ENCODE measurements at places on chromosomes 11 and 22.

DNA sequence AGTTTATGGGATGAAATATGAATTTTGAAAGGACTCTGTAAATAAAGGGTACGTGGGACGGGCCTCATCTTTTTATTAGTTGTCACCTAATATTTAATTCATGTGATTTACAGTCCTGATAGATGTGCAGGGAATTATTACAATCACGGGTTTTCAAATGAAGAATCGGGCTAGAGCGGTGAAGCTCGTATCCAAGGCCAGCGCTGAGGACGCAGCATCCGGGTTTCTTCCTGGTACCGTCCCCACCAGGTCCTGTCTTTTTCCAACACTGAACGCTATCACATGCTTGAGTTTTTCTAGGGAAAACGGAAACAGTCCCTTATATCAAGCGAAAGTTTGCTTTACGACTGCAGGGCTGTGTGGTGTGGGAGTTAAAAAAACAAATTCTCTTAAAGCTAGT lies 787 bp downstream of the SMDT1 start:
- no peak for DNase-seq

DNA sequence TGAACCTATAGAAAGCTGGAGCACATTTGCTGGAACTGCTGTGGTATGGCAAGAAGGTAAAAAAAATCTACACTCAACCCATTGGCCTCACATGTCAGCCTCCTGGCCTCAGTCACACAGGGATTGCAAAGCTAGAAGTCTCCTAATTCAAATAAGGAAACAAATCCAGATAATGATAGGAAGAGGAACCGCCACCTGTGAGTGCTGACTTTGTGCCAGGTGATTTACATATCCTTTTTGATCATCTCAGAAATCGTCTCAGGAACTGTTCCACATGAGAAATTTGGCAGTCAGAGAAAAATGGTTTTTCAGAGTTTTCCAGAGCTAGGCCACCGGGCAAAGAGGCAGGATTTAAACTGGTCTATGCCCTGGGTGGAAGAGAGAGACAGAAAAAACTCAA lies 986 bp downstream of the NLRP10 start:
- DNase-seq: no peak

- no peak for DNase-seq
Observed at GRCh38 chr11:41789376-41789775, 329.9 kb upstream of the LRRC4C start.

DNA sequence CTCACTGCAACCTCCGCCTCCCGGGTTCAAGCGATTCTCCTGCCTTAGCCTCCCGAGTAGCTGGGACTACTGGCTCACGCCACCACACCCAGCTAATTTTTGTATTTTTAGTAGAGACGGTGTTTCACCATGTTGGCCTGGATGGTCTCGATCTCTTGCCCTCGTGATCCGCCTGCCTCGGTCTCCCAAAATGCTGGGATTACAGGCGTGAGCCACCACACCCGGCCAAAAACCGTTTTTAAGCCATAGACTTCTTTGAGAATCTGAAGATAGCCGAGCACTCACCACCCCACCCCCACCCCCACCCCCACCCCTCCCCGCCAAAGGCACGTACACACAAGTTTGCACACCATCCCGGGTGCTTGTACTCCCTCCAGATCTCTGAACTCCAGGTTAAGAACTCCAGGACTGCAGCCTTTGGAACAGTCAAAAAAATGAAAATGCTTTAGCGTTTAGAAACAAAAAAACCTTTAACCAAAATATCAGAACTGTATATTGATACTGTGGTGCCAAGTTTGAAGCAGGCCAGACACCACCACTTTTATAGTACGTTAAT lies 1.5 kb downstream of the CRKL start:
- DNase-seq: no peak

- no peak for DNase-seq
Observed at GRCh38 chr11:64643256-64643881, 52.3 kb downstream of the SLC22A12 start.

GRCh38 chr11:1167751-1168231 lies 10.0 kb downstream of the MUC5AC start:
- DNase-seq: no peak

DNA sequence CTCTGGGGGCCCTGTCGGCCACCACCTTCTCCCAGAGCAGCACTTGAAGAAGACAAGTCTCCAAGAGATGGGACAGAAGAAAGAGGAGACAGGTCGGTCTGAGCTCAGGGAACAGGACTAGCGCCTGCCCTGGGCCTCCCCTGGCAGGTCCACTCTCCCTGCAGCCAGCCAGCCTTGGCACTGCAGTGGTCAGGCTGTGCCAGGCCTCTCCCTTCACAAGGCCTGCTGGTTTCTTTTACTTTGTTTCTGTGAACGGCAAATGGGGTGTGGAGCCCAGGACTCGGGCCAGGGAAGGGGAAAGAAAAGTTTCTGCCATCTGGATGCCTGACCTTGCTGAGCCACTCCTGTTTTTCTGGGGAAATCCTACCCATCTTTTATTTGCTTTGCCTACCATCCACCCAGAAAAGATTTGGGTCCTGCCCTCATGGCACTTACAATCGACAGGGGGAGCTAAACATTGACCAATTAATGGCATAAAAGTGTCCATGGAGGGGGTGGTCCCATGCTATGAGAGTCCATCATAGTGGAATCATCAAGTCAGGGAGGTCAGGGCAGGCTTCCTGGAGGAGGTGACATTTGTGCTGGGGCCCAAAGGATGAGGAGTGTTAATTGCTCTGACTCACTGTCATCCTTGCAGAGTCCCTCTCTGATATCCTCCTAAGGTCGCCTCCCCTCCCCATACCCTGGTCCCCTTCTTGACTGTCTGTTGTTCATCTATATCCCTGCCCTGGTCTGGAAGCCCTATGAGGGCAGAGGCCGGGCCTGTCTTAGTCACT lies 65.2 kb downstream of the NFAM1 start:
- no peak for DNase-seq

- no peak for DNase-seq
Observed at GRCh38 chr11:113526521-113526920, 51.3 kb upstream of the DRD2 start.

DNA sequence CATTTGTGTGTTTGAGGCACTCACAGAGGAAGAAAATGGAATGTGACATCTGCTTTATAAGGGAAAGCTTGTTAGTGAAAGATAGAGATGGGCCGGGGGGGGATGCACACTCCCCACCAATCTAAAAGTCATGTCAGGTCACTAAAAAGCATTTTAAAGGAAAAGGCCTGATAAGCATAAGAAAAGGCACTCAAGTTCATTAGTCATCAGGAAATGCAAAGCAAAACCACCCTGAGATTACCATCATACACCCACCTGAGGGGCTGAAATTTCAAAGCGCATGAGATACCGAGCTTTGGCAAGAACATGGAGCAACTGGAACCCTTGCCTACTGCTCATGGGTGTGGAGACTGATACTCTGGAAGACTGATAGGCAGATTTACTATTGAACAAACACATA lies 77.9 kb upstream of the ANO1 start:
- no peak for DNase-seq
